B cell (primary cell): ENCODE measurements at places on chromosomes 2 and 18.
A peak's percentile ranks its signal among the peaks of the same experiment; 100 is the strongest.

GRCh38 chr18:11887328-11888128, 20.6 kb downstream of the MPPE1 start:
- no peak for DNase-seq

DNA sequence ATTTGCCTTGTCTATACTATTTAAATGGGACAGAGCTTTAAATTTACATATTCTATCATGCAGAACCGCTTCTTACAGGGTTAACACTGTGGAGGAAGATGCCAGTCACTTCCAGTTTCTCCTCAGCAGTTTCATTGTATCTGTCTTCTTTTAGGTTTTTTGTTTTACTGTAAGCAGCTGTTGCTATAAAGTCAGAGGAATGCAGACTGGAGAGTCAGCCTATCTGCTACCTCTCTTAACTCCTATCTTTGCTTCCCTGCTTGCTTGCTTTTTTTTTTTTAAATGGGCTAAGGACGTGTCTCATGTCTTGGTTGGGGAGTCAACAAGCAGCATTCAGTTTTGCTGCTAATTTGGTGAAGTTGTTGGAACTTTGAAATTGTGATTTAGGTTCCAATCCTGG, 8.9 kb downstream of the EPC2 start:
- DNase-seq, result peak; percentile 50

DNA sequence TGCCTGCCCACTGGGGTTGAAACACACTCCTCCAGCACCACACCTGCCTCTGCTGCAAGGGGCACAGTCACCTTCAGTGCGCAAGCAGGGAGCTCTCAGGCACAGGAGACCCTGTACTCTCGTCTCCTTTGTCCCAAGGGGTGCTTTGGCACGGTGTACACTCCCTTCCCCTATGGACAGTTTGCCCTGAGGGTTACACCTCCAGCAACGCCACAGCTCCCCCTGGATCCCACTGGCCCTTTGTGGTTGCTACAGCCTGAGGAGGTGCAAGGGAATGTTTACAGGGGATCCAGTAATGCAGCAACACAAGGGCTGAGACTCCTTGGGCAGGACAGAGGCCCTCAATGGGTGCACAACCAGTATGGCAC, 45.2 kb upstream of the FAM117B start:
- DNase-seq, result no peak

DNA sequence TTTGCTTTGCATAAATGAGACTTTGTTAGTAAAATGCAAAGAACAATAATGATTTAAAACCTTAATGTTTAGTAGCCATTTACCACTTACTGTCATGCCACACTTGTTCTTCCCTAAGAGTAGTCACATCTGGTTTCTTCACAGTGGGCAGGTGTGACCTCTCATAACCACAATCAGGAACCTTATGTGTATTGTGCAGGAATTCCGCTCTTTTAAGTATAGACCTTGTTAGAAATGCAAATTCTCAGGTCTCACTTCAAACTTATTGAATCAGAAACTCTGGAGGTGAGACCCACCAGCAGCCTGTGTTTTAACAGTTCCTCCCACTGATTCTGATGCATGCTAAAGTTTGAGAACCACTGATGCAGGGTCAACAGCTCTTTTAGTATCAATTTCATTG, 518.8 kb upstream of the MEX3C start:
- no peak for DNase-seq

- DNase-seq, result peak; percentile 63
These were observed 57.2 kb downstream of the MAP4K3 start for GRCh38 chr2:39379643-39380524.
